Stimulated activated CD8-positive, alpha-beta memory T cell treated with anti-CD3 and anti-CD28 coated beads, Interleukin-7, amount 100 ng/mL, for 1 hour (primary cell): ENCODE measurements at places on chromosomes 16 and 17.

DNA sequence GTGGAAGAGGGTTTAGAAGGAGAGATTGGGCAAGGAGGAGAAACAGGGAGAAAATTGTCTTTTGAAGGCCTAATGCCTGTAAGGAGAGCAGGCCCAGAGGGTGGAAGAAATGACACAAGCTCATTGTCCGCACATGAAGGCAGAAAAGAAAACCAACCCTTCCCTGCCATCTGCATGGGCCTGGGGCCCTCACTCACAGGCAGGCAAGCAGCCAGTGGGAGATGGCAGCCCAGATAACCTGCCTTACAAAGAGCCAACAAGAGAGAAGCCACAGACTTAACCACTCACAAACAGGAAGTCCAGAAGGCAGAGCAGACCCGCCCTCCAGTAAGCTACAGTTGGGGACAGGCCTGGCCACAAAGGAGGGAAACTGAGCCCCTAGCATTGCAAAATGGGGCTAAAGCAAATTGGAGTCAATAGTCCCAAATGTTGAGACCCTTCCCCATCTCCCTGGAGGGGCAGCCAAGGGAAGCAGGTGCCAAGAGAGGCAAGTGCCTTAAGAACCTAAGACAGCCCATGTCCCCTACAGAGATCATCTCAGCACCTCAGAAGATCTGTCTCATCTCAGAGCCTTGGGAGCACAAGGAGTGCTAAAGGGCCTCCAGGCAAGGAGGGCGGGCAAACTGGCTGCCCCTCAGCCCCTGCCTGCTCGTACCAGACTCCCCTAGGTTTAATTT lies 7.3 kb upstream of the TSPOAP1 start:
- no peak for DNase-seq

GRCh38 chr17:17971431-17972125 lies 622 bp downstream of the TOM1L2 start:
- no peak for DNase-seq

- DNase-seq = no peak
Observed at GRCh38 chr17:15261802-15262290, 3.3 kb downstream of the PMP22 start.

DNA sequence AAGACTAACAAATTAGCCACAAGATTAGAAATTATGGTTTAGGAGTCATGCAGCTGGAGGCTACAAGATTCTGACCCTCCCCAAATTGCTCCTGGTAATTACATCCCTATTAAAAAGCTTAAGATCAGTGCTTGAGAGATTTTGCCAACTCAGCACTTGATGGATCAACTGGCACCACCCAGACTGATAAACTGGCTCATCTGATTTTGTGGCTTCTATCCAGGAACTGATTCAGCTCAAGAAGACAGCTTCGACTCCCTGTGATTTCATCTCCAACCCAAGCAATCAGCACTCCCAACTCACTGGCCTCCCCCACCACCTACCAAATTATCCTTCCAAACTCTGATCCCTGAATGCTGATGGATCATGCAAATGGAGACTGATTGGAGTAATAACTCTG lies 94.8 kb downstream of the TNFRSF13B start:
- DNase-seq = no peak

GRCh38 chr17:36089888-36090836 lies at the start of gene CCL3:
TSS of gene CCL3 (minus strand) at chr17:36090143. CDS start at chr17:36090058, 85 bp downstream.
- DNase-seq = no peak

- no peak for DNase-seq
Observed at GRCh38 chr17:50072925-50073324, 17.0 kb downstream of the ITGA3 start.

GRCh38 chr16:26688105-26688504 lies 378.6 kb upstream of the C16orf82 start:
- DNase-seq = no peak

DNA sequence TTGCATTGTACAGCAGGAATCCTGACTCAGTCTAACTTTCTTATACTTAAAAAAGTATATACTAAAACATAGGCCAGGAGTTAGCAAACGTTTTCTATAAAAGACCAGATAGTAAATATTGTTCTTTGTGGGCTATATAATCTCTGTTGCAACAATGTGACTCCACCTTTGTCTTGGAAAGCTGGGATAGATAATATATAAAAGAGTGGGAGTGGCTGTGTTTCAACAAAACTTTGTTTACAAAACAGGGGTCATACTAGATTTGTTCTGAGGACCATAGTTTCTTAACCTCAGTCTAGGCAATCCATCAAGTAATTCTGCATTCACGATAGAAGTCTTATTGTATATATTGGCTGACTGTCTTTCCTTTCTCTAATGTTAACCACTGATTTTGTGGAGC lies 9.0 kb upstream of the TBC1D3B start:
- no peak for DNase-seq

- DNase-seq = no peak
Observed at GRCh38 chr17:8375738-8376259, 705 bp downstream of the KRABD2 start.

DNA sequence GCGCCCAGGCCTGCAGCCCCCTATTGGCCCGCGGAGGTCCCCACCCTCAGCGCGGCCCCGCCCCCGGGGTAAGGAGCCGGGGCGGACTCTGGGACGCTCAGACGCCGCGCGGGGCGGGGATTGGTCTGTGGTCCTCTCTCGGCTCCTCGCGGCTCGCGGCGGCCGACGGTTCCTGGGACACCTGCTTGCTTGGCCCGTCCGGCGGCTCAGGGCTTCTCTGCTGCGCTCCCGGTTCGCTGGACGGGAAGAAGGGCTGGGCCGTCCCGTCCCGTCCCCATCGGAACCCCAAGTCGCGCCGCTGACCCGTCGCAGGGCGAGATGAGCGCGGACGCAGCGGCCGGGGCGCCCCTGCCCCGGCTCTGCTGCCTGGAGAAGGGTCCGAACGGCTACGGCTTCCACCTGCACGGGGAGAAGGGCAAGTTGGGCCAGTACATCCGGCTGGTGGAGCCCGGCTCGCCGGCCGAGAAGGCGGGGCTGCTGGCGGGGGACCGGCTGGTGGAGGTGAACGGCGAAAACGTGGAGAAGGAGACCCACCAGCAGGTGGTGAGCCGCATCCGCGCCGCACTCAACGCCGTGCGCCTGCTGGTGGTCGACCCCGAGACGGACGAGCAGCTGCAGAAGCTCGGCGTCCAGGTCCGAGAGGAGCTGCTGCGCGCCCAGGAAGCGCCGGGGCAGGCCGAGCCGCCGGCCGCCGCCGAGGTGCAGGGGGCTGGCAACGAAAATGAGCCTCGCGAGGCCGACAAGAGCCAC lies at the start of gene NHERF1:
NHERF1 (plus strand) TSS at position 100 of the 750 bp plus-strand sequence; CDS start at position 319, 219 bp downstream.
- DNase-seq = peak; percentile 87

DNA sequence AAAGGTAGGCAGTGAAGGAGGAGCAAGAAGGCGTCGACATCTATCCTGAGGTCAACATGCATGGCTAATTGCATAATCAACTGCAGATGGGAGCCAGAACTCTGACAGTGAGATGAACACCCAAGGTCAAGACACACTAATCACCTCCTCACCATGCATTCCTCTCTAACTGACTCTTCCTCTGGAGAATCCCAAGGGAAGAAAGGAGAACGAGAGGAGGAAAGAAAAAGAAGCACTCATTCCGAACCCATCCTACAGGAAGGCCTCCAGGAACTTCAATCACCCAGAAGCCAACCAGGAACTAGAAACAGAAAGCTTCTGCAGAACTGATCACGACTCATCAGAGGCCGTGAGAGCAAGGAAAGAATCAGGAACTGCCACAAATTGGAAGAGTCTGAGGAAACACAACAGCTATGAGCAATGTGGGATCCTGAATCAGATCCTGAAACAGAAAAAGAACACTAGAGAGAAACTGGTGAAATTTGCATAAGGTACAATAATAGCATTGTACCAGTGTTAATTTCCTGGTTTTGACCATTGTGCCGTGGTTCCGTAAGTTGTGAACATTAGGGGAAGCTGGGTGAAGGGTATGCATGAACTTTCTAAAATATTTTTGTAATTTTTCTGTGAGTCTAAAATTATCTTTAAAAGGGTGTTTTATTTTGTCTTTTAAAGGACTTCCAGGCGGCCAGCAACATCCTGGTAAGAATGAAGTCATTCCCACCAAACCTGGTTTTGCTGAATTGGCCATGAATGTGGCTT lies 10.0 kb upstream of the BEAN1 start:
- no peak for DNase-seq

DNA sequence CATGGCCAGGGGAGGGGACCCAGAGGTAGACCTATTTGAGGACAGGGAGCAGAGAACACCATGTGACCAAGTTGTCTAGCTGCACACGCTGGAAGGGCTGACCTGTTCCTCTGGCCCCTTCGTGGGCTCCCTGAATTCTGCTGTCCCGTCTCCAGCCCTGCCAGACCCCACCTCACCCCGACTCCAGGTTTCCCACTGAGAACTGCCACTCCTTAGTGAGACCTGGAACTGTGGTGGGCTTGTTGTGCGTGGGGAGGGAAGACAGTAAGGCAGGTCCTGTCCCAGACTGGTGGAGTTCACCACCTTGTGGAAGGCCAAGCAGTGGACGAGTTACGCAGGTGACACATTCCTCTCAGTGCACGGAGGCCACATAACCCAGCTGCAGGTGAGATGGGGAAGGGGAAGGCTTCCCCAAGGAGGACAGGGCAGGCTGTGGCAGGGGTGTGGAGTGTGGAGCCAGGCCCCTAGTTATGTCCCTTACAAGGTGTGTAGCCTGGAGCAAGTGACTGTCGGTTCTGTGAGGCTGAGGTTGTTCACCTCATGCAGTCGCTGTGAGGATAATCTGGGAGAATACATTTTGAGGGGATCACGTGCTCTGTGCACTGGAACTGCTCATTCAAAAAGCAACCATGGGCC lies 54.7 kb downstream of the USP22 start:
- no peak for DNase-seq

DNA sequence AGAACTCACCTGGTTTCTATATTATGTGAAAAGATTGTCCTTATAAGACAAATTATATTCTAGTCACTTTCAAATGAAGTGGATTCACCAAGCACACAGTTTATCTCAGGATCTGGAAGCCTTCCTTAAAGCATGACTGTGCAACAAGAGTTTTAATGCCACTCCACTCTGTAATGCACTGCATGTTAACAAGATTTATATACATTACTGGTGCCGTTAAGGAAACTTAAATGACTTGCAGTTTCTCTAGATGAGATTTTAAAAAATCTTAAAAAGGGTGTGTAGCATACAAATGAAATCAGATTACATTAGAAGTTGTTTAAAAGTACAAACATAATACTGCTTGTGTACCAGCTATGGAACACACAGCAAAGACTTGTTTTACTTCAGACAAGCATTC lies 150.8 kb downstream of the SNX11 start:
- DNase-seq = no peak

- DNase-seq = no peak
Observed at GRCh38 chr16:79282806-79283205, 317.7 kb downstream of the MAF start.

DNA sequence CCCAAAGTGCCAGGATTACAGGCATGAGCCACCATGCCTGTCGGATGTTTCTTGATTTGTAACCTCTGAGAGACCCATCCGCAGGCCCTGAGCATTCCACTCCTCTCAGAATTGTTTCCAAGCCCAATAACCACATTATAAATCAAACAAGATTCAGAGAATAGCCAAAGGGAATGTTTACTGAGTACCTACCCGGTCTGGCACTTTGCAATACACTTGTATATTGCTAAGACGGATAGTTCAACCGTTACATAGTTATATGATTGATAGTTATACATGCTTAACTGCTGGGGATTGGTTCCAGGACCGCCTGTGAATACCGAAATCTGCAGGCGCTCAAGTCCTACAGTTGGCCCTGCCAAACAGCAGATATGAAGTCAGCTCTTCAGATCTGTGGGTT lies 3.0 kb upstream of the KAT8 start:
- DNase-seq = no peak

DNA sequence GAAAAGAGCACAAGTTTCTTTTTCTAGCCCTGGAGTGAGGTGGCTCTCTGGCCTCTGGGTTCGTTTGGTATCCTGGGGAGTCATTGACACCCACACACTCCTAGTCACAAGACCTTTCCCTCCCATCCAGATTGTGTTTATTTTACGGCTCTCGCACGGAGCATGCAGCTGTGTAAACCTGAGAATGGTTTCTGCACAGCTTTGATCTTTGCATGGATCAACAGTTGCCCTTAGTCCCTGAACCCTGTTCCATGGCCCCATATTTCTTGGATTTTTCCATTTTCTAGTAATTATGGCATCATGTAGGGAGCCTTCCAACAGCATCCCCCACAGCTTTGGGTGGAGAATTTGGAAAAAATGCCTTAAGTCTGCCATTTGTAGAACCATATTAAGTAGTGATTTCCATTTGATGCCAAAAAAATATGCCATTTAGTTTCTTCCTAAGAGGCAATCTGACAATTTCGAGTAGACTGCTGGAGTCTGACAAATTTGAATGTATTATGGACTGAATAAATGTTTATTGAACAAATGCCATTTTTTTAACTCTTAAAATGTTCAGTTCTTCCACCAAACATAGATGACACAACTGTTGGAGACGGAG lies 197.7 kb downstream of the WWOX start:
- no peak for DNase-seq

DNA sequence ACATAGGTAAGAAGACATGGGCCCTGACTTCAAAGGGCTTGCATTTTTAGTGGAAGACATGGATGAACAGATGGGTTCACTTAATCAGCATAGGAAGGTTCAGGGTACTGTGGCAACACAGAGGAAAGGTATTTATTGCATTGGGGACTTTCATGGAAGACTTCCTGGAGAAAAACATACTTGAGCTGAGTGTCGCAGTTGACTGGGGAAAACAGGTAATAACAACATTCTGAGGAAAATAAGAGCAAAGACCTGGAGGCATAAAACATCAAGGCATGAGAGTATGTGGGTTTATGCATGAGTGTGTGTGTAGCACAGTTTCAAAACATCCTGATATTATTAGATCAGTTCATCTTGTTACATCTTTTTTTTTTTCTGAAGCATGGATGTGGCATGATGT lies 82.7 kb downstream of the MAP2K6 start:
- DNase-seq = no peak

DNA sequence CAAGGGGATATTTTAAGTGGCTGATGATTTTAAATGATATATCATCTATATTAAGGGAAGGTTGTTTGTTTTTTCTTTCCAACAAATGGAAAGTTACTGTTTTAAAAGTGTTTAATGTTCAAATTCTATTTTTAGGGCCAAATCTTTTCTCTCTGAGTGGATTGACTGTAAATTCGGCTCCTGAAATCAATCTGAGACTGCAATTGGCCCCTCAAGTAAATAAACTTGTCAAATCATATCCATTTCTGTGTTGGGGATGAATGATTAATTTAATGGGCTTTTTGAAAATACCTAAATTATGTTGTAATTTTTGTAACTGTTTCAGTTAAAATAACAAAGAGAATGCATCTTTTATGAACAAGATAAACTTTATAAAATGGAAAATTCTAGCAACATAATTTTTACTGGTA lies 2.6 kb downstream of the HS3ST3A1 start:
- DNase-seq = no peak
